ENCODE measurements at places on chromosomes 16 and 17.

GRCh38 chr16:85291302-85292148, 179.3 kb upstream of the CIBAR2 start:
- DNase-seq: no peak

DNA sequence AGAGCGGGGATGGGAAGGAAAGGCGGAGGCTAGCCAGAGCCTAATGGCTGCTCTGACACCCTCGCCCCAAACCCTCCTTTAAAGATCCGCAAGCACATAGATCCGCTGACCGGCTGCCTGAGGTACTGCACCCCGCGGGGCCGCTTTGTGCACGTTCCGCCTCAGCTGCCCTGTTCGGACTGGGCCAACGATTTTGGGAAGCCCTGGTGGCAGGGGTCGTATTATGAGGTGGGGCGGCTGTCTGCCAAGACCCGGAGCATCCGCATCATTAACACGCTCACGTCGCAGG, 663 bp downstream of the CYB5D1 start:
- DNase-seq: no peak

DNA sequence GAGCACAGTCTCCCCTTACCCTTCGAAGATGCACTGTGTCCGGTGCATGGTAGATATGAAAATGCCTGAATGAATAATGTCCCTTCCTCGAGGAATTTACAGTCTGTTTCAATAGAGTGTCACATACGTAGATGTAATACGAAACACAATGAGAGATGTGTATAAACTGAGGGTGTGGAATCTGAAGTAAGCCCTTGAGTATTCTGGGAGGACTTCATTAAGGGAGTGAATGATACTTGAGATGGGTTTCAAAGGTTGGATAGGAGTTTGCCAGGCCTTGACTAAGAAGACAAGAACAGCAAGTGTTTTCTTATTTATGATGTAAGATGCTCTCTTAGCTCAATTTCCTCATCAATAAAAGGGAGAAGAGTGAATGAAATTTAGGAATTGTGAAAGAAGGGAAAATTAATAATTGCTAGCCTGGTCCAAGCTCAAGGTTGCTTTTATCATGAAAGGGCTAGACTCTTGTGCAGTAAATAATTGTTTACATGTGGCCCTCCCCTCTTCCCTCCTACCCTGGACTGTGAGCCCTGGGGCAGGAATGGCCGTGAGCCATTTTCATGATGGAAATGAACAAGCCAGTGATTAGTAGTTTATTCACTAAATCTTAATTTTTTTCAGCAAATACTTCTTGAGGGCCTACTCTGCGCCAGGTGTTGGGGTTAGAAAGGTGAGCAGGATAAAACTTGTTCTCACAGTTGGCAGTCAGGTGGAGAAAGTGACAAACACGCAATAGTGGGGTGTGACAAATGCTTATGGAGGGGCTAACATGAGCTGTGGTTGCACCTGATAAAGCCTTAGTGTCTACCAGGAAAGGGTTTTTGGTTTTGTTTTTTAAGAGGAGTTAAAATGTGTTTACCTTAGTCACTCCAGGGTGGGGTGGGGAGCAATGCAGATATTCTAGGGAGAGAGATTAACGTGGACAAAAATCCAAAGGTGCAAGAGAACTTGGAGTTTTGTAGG, 1.6 kb downstream of the KIF22 start:
- DNase-seq: no peak

DNA sequence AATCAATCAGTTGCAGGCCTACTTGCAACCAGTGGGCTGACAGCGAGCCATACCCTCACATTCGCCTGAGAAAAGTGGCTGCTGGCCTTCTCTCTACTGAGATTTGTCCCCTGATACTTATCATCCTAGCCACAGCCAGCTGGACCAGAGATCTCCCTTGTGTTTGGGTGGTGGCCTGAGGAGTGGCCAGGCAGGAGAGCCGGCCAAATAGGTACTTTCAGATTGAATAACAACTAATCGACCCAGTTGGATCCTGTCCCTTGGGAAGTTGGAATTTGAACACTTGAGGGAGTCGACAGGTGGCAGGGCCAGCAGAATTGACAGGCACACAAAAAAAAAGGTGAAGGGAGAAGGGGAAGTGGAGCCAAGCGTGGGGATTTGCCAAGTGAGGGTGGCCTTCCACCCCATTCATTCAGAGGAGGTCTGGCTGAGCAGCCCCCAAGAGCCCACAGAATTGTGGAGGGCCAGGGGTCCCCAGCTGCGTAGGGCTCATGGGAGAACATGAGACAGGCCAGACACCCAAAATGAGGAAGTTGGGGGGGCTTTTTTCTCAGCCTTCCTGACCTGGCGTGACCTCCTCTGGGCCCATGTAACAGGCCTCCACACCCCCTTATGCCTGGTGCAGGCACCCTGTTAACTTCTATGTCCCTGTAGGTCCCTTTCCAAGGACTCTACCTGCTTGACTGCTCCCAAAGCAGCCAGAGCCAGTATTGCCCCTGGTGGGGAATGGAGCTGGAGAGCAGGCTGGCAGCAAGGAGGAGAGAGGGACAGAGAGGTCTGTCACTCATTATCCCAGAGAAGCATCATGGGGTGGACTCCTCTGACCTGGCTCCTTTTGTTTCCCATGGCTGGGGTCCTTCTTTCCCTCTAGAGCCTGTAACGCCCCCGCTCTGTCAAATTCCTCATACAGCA, 2.9 kb upstream of the RANGRF start:
- DNase-seq: no peak

All from fibroblast of skin of left biceps (primary cell).